Naive thymus-derived CD8-positive, alpha-beta T cell (primary cell): ENCODE measurements at places on chromosomes 11 and 22. TPM values are rescaled to one million over a fixed set of nuclear protein-coding genes. Genes with fewer than 3 reads are reported as not detected.

- no peaks in the 10 kb centered on the region for H3K36me3 ChIP-seq
- H3K4me1 ChIP-seq = no peaks in the 10 kb centered on the region
- H3K4me3 ChIP-seq = no peak overlapping the region
- H3K27ac ChIP-seq = no peak overlapping the region
Measured at GRCh38 chr11:127620671-127621070, 620.1 kb upstream of the KIRREL3 start.

The SLC5A1 gene
- not detected for total RNA-seq

DNA sequence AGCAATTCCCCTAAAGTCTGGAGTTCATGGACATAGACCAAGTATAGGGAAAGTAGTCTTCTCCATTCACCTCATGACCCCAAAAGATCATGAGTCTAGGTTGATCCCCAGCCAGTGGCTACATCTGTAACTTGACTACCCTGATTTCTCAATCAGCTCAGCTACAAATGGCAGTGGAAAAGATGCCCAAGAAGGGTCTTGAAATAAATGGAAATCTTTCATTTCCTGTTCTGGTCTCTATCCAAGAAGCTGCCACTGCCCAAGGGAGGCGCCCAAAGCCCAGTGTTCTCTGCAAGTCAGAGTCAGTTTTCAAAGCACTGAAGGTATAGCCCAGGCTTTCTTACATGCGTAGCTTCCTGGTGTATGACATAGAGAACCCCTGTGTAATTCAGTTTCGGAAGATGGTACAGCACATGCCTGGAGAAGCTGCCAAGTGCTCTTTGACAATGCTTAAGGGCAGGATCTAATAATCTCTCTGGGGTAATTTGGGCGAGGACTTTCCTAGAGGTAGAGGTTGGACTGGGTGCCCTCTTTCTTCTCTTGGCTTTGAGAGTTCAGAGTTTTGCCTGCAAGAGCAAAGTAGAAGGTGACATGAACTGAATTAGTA, 101.1 kb downstream of the ADAMTS15 start:
- H3K36me3 ChIP-seq = no peaks in the 10 kb centered on the region
- H3K27ac ChIP-seq = no peak overlapping the region
- H3K27me3 ChIP-seq = peaks cover 6% of the 10 kb centered on the region
- H3K4me3 ChIP-seq = no peak overlapping the region
- H3K4me1 ChIP-seq = no peaks in the 10 kb centered on the region
- DNase-seq = no peak

The SYCE3 gene
- not detected for total RNA-seq

- H3K4me1 ChIP-seq = peaks cover 13% of the 10 kb centered on the region
- no peaks in the 10 kb centered on the region for H3K36me3 ChIP-seq
- peak; percentile 9 for DNase-seq
- H3K27ac ChIP-seq = peak overlapping the region; percentile 73
- H3K27me3 ChIP-seq = no peaks in the 10 kb centered on the region
- no peak overlapping the region for H3K4me3 ChIP-seq
Measured at GRCh38 chr11:128840137-128840536, 27.0 kb downstream of the KCNJ1 start.

GRCh38 chr11:116563028-116563711, 209.6 kb downstream of the BUD13 start:
- H3K36me3 ChIP-seq = no peaks in the 10 kb centered on the region
- no peak for DNase-seq
- H3K4me3 ChIP-seq = no peak overlapping the region
- H3K27ac ChIP-seq = no peak overlapping the region
- no peaks in the 10 kb centered on the region for H3K4me1 ChIP-seq
